ENCODE measurements at places on chromosomes 6 and 20.

DNA sequence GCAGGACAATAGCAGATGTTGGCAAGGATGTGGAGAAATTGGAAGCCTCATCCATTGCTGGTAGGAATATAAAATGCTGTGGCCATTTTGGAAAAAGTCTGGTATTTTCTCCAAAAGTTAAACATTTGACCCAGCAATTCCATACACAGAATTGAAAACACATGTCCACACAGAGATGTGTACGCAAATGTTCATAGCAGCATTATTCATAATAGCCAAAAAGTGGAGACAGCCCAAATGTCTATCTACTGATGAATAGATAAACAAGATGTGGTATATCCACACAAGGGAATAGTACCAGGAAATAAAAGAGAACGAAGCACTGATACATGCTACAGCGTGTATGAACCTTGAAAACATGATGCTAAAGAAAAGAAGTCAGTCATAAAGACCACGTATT, 40.5 kb downstream of the CFAP61 start:
- peak; percentile 57 for DNase-seq

DNA sequence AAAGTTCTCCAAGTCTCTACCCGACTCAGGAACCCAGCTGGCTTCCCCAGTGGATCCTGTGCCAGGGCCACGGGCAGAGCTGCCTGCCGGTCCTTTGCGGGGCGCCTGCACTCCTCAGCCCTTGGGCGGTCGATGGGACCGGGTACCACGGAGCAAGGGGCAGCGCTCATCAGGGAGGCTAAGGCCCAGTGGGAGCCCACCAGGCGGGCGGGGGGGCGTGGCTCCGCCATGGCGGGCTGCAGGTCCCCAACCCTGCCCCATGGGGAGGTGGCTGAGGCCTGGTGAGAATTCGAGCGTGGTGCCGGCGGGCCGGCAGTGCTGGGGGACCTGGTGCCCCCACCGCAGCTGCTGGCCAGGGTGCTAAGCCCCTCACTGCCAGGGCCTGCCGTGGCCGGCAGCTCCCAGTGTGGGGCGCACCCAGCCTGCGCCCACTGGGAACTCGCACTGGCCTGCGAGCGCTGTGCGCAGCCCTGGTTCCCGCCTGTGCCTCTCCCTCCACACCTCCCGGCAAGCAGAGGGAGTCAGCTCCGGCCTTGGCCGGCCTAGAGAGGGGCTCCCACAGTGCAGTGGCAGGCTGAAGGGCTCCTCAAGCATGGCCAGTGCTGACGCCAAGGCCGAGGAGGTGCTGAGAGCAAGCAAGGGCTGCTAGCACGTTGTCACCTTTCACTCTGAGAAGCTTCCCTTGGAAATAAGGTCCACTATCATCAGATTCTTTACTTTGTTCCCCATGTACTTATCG, 14.8 kb upstream of the ELOVL5 start:
- DNase-seq: no peak

GRCh38 chr6:84193114-84193708, 34.2 kb downstream of the CEP162 start:
- DNase-seq: peak; percentile 83

- peak; percentile 87 for DNase-seq
Measured at GRCh38 chr6:63352069-63352543, 32.3 kb upstream of the LGSN start.

DNA sequence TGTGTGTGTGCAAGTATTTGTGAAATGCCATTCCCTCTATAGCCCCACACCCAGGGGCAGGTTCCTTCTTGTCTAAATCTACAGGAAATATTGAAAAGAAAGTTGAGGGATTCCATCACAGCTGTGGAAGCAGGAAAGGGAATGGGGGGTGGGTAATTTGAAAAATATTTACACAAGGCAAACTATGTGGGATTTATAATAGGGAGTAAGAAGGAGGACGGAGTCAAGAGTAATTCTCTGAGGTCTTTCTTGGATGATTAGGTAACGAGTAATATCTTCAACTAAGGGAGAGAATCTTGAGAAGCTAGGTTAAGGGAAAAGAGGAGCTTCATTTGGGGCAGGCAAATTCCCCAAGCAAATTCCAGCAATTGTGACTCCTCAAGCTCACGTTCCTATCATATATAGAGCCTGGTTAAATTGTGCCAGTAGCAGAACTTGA, 113.5 kb upstream of the SGK1 start:
- peak; percentile 62 for DNase-seq

- DNase-seq: no peak
Measured at GRCh38 chr6:15143086-15143485, 102.8 kb upstream of the JARID2 start.

- peak; percentile 76 for DNase-seq
Measured at GRCh38 chr6:11613858-11614257, 76.3 kb downstream of the TMEM170B start.

DNA sequence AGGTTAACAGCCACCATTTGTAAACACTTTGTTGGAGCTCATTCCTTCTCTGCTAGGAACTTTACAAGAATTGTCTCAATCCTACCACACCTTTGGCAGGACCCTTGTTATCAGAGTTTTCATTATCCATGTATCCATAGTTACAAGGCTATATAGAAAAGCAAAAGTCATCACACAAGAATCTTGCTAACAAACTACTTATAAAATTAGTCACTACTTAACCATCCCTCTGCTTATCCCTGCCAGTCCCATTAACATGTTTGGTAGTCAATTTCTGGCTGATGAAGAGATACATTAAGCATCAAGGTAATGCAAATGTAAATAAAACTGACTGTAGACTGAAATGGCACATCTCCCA, 10.4 kb downstream of the ZSWIM3 start:
- peak; percentile 47 for DNase-seq
